ENCODE measurements at places on chromosomes 4 and X.

DNA sequence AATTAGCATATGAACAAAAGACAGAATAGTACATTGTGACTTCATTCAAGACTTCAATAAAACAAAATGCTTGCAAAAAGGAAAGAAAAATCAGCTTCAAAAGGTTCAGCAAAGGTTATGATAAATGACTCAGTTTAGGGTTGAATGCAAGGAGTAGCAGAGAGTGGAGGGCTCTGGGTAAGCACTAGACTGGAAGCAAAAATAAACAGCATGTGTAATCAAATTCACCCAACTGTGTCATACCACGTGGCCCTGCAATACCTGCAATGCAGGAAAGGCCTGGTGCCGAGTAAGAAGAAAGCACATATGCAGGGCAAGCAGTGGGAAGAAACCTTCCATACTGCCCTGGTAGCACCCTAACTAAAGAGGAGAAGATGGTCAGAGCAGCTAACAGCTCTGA, 88.7 kb downstream of the ATP11C start:
- no peak for DNase-seq

GRCh38 chrX:112521676-112522075, 158.1 kb downstream of the LHFPL1 start:
- DNase-seq: no peak

DNA sequence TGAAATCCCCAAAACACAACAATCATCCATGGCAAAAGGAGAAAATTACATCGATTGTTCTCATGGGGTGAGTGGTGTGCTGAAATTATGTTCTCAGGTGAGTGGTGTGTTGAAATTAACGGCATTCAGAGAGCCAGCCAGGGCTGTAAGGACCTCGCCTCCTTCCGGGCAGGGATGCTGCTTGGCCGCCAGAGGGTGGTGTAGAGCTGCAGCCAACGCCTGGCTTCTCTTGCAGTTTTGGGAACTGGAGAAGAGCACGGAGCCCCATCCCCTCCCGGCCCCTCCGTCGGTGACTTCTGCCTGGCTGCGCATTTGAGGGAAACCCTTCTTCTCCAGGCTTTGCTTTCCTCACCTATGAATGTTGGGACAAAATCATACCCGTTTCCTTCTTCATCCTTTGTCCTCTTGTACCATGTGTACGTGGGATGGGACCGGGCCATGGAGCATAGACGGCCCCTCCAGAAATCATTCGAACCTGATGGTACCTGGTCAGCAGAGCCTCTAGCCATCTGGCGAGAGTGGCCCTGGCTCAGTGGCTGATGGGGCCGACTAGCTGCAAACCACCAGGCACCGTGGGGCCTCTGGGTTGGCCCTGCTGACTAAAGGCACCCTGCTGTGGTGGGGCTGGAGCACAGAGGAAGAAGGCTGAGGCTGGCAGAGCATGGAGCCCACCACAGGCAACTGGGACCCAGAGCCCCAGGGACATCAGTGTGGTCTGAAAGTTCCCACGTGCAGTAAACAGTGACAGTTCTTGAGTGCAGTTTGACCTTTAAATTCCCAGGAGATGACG, 28.4 kb downstream of the TRMT44 start:
- DNase-seq: peak; percentile 89

GRCh38 chr4:87823200-87823599, 9.6 kb upstream of the MEPE start:
- DNase-seq: no peak

DNA sequence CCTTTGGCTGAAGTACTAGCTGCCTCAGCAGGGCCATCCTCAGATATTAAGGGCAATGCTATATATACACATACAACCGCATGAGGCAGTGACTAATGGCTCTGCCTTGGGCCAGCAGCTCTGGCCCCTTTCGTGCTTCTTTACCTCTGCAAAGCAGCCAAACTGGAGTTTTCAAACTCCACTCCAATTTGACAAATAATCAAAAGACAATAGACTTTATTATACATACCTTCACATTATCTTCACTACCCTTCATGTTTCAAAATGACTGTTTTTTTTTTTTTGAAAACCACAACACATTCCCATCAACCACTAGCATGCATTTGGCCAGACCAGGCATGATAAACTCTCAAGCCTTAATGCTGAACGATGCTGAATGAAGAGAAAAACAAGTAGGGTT, 187.7 kb downstream of the ENOX2 start:
- no peak for DNase-seq

- no peak for DNase-seq
Observed at GRCh38 chr4:138317175-138317748, 75.1 kb upstream of the SLC7A11 start.

- DNase-seq: peak; percentile 70
Observed at GRCh38 chr4:147590249-147590920, 26.8 kb upstream of the TMEM184C start.

DNA sequence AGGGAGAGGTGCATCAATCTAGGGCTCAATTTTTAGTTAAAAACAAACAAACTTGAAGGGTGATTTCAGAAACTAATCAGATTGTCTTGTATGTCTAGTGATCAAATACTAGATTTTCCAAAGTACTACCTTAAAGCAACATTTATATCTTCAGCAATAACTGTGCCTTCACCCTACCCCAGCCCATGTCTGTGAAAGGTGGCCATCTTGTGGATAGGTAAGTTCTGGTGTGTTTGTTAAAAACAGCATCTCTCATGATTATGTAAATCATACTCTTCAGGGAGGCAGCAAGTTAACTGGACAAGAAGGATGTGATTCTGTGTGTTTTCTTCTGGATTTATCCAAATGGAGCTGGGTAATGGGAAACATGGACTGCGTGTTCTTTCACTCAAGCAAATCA, 81.4 kb upstream of the ACSL1 start:
- DNase-seq: no peak

GRCh38 chr4:6925357-6925836, 15.8 kb downstream of the TBC1D14 start:
- no peak for DNase-seq

DNA sequence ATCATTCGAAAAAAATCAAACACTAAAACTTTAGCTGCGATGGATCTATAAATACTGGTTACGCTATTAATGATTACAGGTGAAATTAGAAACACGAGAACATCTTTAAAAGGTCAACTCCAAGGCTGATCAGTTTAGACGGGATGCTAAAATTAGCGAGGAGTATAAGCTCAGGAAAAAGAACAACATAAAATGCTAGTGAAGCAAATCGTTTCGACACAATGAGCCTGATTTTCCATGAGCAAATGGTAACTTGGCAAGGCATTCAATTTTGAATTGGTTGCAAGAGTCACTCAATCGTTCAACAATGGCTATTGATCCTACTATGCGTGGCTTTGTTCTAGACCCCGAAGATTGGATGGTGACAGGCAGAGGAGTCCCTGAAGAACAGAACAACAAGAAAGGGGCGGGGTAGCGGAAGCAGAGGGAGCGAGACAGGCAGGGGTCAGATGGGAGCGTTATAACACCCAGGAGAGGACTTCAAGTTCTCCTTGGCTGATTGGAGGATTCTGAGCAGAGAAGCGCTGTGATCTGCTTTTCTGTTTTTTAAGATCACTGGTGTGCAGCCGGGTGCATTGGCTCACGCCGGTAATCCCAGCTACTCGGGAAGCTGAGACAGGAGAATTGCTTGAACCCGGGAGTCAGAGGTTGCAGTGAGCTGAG, 146.5 kb downstream of the RBM47 start:
- peak; percentile 50 for DNase-seq

DNA sequence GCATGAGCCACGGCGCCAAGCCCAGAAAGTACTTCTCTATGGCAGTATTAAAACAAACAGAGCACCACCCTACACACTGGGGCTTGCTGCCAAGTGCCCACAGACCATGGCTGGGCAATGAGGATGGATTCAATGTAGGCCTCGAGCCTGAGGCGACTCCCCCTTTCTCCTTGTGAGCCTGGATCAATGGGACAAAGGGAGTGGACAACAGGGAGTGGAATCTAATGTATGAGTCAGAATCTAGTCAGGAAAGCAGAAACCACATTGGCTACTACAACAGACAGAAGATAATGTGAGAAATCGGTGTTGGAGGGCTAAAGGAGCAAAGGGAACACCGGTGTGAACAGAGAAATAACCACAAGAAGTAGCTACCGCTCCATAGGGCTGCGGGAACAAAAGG, 37.7 kb upstream of the OCIAD2 start:
- DNase-seq: no peak

GRCh38 chr4:31655328-31655727, 935.2 kb downstream of the PCDH7 start:
- no peak for DNase-seq

DNA sequence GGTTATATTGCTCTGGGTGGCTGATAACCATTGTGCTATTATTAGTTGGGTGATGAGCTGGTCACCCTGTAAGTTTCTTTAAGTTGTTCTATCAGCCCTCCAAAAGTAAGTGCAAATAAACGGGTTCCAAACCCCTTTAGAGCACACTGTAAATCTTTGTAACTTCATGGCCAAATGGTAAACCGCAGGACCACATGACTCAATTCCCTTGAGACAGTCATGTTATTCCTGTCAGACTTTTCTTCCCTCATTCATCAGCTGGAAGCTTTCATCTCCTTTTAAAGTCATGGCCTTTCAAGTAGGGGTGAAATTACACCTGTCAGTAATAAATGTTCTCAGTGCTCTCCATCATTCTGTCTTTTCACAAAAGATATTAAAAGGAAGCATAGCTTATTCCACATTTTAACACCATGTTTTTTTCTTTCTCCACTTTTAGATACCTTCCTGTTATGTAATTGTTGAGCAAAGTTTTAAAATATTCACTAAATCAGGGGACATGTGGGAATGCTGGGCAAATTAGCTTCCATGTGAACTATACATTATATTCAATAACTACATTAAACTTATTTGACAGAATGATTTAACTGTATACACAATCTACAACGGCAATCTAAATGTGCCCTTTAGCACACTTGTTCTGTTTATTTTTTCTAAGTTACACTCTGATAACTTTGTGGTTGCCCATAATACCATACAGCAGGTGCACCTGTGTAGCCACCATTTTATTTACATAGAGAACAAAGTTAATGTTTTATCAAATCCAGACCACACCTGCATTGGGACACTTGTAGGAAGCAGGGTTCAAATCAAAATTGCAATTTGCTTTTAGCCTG, 275.5 kb downstream of the CFAP299 start:
- DNase-seq: no peak

GRCh38 chrX:119686087-119686691, 6.8 kb downstream of the SEPTIN6 start:
- no peak for DNase-seq

GRCh38 chr4:45409536-45409935, 683.2 kb upstream of the GNPDA2 start:
- DNase-seq: no peak

DNA sequence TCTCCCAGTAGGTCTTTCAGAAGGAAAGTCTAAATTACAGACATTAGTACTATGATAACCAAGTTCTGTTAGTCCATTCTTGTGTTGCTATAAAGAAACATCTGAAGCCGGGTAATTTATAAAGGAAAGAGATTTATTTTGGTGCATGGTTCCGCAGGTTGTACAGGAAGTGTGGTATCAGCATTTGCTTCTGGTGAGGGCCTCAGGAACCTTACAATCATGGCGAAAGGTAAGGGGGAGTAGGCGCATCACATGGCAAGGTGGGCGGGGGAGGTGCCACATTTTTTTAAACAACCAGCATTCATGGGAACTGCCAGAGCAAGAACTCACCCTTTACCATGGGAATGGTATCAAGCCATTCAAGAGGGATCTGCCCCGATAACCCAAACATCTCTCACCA, 26.2 kb upstream of the USP46 start:
- no peak for DNase-seq

DNA sequence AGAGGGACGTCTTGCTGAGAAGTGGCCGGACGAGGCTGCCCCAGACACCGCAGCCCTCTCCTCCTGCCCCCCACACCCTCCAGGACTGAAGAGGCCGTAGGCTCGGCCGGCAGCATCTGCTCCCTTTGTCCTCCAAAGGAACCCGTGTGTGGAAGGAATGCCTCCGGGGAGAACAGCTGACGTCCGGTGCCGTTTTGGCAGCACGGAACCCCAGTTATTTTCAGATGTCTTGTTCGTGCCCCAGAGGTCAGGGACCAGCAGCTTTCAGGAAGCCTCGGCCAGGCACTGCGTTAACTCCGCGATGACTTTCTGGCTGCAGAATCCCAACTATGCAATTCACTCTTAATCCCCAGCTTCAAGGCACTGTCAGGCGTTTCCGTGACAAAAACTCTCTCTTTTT, 10.9 kb upstream of the PPP2R3B start:
- DNase-seq: no peak

DNA sequence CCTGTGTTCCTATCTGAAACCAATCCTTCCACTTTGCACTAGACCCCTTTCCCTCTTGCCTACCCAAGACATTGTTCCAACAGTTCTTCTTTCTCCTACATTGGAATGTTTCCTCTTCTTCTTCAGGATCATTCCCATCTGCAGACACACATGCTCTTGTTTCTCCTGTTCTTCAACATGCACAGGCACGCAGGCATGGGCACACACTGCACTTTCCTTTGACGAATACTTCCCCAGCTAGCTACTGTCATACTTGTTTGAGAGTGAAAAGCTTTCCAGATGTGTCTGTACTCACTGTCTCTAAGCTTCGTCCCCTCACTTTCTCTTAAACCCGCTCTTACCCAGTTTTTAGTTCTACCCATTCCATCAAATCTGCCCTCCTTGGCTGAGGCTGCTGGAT, 31.8 kb upstream of the ERVMER34-1 start:
- DNase-seq: no peak

DNA sequence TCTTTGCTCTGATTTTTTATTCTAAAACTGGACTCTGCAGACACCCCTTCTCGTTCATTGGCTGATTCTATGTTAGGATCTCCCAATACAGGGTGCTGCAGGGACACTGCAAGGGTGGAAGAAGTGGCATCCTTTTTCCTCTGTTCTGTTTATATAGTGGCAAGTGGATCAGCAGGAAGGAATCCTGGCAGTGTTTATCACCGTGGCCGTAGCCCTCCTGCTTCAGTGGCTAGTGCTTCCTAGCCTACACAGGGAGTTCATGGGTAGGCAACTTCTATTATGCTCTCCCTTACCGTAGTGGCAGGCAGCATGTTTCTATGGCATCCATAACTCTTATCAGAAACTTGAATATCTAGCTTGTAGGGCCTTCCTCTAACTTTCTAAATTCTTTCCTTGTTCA, 6.4 kb upstream of the AP1AR start:
- DNase-seq: no peak

GRCh38 chr4:153955327-153955726, 166.4 kb upstream of the SFRP2 start:
- DNase-seq: no peak

DNA sequence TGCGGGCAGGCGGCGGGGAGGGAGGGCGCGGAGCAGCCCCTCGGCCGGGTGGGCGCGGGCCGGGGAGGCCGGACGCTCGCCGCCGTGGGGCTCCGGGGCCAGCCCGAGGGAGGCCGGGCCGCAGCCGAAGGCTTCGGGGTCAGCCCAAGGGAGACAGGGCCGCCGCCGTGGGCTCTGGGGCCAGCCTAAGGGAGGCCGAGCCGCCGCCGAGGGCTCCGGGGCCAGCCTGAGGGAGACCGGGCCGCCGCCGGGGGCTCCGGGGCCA, 251 bp downstream of the KIAA0232 start:
- no peak for DNase-seq

GRCh38 chr4:114694770-114695169, 96.2 kb downstream of the UGT8 start:
- no peak for DNase-seq

All from WTC11 (cell line).